ENCODE measurements at places on chromosomes 1 and 21.

GRCh38 chr1:223211323-223211985 lies 68.4 kb upstream of the TLR5 start:
- no peak for DNase-seq

- no peak for DNase-seq
Observed at GRCh38 chr1:229758101-229759036, 132.3 kb downstream of the URB2 start.

DNA sequence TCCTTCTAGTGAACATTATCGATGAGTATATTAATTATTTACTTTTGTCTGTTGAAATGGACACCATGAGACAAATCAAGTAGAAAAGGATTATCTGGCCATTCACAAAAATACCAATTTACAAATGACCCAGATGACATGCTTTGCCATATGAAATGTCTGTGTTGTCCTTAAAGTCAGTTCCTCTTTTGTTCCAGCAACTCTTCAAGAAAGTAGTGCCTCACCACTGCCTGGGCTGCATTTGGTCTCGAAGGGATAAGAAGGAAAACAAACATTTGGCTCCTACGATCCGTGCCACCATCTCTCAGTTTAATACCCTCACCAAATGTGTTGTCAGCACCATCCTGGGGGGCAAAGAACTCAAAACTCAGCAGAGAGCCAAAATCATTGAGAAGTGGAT lies 79.6 kb downstream of the RGL1 start:
- DNase-seq: no peak

DNA sequence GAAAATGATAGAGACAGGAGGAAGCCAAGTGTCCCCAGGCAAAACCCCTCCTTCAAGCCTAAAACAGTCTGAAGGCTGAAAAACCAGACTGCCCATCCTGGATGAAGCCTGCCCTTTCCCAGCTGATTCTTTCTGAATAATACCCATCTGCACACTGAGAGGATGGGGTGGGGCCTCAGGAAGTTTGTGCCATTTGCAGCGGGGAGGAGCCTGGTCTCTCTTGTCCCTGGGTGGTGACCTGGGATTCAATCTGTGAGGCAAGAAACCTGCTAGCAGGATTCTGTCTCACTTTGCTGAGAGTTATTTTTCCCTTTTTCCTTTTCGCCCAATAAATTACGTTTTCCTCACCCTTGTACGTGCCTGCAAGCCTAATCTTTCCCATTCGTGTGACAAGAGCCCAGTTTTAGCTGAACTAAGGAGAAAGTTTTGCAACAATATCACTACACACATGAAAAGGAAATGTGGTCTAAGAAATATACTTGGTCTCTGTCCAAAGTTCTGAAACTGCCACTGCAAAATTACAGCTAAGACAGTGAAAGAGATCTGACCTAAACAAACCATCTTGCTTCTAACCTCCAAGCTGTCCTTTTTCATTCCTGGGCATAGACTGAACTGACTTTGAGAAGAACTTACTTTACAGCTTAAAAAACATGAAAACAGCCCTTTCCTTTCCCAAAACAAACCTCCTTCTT lies 105.0 kb downstream of the COP1 start:
- DNase-seq: no peak

DNA sequence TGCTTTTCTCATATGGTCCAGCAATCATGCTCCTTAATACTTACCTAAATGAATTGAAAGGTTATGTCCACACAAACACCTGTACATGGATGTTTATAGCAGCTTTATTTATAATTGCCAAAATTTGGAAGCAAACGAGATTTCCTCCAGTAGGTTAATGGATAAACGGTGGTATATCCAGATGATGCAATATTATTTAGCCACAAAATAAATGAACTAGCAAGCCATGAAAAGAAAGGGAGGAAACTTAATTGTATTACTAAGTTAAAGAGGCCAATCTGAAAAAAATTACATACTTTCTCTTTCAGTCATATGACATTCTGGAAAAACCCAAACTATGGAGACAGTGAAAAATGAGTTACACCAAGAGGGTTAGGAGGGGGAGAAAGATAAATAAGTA lies 76.3 kb upstream of the LRRC7 start:
- DNase-seq: no peak

DNA sequence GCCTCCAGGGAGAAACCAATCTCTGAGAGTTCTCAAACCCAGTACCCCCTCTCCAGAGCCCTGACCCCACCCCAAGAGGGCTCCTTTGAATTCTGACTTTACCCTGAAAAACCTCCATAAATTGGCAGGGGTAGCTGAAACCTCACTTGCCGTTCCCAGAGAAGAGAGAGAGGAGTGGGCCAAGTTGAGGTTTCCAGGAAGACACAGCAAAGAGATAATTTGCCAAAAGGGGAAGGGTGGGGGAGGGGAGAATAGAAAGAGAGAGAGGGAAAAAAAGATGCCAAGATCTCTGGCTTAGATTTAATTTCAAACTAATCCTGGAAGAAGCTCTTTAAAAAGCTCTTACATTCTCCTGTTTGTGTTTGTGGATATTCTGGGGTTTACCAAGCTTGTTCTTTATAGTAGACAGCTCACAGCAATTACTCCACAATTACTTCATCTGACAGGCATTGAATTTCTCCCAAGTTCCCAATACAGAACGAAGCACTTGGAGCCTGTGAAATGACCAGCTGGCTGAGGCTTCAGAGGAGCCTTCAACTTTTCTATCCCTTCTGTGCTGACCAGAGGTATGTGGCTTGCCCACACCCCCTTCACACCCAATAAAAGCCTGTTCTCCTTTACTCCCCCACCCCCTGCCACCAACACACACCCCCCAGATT lies 1.1 kb upstream of the GRHL3 start:
- no peak for DNase-seq
